Activated CD8-positive, alpha-beta memory T cell treated with anti-CD3 and anti-CD28 coated beads for 1 hour (primary cell): ENCODE measurements at places on chromosomes 1 and 21.

DNA sequence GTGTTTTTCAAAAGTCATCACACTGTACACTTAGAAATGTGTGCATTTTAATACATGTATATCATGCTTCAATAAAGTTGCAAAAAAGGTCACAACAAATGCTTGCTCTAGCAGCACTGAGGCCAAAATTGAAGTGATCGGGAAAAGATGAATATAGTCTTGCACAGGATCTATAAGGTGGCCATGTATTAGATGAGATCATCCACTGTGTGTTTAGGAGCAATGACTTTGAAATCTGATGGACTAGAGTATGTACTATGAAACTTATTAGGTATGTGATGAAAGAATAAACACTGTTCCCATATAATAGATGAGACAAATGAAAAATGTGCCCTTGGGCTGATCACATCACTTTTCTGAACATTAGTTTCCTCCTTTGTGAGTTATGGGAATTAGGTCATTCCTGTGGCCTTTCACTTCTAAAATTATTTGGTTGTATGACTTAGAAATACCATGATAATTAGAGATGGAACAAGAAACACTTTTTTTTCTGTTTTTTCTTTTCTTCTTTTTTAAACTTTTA, 984.6 kb downstream of the ADGRL2 start:
- DNase-seq, result no peak

DNA sequence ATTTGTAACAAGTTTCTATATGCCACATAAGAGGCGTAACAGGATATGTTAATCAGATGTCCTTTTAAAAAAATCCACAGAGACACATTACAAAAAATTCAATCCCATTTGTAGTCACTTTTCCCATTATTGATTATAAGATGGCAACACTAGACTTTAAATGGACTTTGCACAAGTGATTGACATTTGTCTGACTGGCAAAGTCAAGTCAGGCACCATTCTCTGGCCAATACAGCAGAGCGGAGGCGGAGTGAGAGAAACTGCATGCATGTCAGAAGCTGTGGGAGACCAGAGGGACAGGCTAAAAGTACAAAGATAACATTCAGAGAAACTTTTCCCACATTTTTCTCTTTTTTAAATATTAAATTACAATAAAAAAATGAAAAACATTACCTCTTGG, 28.1 kb upstream of the RGS5 start:
- DNase-seq, result no peak

- no peak for DNase-seq
Observed at GRCh38 chr1:228013131-228013934, 6.5 kb downstream of the WNT3A start.

DNA sequence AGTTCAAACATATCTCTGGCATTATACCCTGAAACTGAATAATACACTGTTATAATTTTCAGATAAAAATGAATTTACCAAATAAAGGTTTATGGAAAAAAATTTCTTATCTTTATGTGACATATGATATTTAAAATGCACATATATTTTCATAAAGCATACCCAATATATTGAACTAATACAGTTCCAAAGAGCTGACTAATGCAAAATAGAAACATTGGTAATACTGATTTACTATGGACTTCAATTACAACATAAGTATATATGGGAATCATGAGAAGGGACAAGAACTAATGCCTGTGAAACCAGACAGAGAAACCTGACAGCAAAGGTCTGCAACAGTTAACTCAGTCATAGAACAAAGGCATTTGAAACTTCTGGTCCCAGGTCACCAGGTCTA, 153.5 kb downstream of the DENND1B start:
- DNase-seq, result no peak

GRCh38 chr1:157624471-157624870, 26.6 kb upstream of the FCRL4 start:
- no peak for DNase-seq

GRCh38 chr21:36047139-36047538, 13.2 kb downstream of the SETD4 start:
- DNase-seq, result no peak

DNA sequence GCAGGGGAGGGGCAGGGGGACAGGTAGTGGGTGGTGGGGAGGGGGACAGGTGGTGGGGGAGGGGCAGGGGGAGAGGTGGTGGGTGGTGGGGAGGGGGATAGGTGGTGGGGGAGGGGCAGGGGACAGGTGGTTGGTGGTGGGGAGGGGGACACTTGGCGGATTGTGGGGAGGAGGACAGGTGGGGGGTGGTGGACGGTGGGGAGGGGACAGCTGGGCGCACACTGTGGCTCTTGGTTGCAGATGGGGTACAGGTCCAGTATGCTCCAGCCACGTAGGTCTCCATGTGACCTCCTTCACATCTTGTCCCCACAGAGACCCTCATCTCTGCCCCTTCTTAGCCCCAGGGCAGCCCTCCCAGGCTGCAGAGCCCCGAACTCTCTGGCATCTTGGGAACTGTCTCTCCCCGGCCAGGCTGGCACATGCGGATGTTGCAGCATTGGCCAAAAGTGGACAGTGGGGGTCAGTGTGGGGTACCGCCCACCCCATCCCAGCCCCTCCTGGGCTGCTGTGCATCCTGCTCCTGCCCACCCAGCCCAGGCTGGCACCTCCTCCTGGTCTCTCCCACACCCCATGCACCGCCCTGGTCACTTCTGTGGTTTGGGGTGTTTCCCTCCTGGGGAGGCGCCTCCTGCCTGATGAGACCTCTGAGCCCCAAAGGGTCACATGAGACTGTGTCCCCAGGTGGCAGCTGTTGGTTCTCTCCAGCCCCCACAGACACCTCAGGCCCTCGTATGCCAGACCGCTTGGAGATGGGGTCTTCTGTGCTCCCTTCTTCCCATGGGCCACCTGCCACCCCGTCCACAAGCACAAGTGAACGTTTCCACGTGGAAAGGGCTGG, 7.6 kb upstream of the SLC19A1 start:
- DNase-seq, result no peak

DNA sequence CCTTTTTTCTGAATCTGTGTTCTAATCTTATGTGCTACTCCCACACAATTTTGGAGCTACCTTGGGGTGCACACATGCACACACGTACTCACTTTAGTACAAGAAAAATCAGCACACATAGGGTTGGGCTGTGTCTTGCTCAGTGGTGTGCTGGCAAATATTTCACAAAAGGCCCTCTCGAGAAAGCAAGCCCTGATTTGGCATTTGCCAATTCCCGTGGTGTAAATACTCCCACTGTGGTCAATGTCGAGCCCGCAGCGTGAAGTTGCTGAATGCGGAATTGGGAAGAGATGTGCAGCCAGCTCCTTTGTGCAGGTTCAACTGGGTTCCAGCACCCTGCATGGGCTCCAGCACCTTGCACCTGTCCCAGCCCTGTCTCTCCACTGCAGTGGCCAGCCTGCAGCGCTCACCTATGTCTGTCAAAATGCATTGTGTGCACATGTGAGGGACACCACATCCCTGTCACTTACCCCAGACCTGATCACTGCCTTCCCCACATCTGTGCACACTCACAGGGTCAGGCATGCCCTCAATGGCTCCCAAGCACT, 78.4 kb upstream of the WNT4 start:
- no peak for DNase-seq

DNA sequence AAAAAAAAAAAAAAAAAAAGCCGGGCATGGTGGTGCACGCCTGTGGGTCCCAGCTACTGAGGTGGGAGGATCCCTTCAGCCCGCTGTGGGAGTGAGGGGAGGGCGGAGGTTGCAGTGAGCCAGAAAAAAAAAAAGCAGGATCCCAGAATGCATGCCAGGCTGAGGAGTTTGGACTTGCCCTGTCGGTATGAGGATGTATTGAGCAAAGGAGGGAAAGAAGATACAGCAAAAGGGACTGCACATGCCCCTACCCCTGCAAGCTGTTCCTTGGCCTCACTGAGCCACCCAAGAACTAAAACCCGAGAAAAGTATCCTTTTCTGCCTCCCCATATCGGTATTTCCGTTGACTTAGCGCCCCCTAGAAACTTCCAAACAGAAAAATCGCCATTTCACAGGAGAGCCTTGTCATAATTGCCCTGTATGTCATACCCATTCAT, 1.3 kb upstream of the GPATCH4 start:
- DNase-seq, result no peak

DNA sequence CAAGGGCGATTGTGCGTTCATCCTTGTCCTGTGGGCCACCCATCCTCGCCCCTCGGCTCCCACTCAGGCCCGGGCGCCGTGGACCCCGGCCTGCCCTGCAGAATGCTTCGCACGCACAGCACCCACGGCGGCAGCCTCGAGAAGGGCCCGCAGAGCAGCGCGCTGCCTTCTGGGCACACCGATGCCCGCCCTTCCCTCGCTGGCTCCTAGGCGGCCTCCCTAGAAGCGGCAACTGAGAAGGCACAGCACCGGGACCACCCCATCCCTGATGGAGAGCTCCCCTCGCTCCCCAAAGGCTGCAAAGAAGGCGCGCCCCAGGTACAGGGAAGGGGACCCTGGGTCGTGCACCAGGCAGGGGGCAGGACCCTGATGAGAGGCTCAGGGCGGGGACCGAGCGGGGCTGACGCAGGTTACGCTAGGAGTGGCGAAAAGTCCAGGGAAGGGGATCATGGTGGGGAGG, 971 bp downstream of the CAPZB start:
- no peak for DNase-seq

- DNase-seq, result no peak
Observed at GRCh38 chr1:157117527-157118057, 18.0 kb upstream of the ETV3L start.
